ENCODE measurements at places on chromosomes 6 and 20. TPM values are rescaled to one million over a fixed set of nuclear protein-coding genes. Genes with fewer than 3 reads are reported as not detected.

DNA sequence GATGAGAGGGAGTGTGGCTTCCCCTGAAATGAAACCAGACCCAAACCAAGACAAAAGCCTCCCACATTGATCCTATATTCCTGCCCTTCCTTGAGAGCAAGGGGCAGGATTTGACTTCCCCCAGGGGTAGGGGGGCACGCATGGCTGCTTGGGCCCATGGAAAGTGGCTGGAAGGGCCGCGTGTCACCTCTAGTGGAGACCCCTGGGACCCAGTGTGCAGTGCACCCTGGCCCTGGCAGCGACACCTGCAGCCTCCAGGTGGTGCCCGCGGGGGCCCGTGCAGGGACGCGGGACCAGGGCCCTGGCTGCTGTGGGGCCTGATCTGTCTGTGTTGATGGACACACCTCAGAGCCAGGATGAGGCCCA lies 18.0 kb upstream of the SLCO4A1 start:
- no peak for DNase-seq
- H3K36me3 ChIP-seq: no peaks in the 10 kb centered on the region
- H3K4me1 ChIP-seq: peaks cover 15% of the 10 kb centered on the region
- no peak overlapping the region for H3K27ac ChIP-seq
- peaks cover 4% of the 10 kb centered on the region for H3K27me3 ChIP-seq

DNA sequence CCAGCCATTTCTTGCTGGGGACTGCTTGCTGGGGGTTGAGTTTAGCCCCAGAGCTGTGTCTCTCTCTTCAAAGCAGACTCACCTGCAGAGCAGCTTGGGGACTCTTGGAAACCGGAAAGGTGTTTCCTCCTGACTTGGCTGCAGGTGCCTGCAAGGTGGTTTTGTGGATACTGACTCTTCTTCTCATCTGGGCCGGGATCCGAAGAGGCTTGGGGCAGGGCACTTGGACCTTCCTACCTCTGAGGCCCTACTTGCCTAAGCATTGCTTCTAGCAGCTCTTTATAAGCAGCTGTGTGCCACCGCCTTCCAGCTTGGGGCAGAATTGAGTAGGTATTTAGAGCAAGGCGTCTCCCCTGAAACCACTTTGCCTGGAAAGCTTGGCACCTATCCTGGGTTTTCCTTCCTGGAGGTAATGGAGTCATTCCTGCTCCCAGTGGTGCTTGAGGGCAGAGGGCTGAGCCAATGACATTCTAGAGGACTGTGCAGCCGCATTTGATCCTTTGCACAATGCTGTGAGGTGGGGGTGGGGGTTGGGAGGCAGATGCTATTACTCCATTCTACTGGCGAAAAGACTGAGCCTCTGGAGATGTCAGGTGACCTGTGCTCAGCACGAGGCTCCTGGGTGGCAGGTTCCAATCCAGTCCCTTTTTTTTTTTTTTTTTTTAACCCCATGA lies 3.4 kb upstream of the CTSZ start:
- H3K27me3 ChIP-seq: no peaks in the 10 kb centered on the region
- no peaks in the 10 kb centered on the region for H3K36me3 ChIP-seq
- H3K27ac ChIP-seq: no peak overlapping the region
- peaks cover 33% of the 10 kb centered on the region for H3K4me1 ChIP-seq

DNA sequence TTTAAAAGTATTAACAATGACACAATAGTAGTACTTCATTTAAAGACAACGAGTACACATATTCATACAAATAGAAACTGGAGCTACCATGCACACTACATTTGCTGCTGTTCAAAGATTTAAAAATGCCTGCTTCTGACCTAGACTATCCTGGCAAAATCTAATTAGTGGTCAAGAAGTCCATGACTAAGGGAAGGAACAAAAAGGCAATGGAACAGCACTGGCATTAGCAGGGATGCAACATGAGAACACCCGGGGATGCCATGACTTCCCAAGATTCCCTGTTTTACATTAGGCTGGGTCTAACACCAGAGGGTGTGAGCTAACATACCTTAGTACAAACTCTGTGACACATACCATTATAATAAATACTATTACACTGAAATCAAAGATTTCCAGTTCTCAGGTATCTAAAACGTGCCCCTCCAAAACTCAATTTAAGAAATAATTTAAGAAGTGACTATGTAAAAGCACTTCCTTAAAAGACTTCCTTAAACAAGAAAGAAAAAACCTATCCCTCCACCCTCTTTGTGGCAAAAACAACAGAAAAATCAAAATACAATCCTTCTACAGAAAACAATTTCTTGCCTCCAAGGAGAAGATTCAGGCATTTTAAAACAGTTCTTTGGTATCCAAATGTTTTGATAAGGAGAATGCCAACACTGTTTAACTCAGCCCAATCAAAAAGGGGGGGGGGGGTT lies 25.5 kb downstream of the CHD6 start:
- H3K36me3 ChIP-seq: peaks cover 38% of the 10 kb centered on the region
- no peak for DNase-seq
- H3K27me3 ChIP-seq: no peaks in the 10 kb centered on the region
- H3K4me1 ChIP-seq: no peaks in the 10 kb centered on the region

TMEM14C gene
- total RNA-seq: 103 TPM

- no peaks in the 10 kb centered on the region for H3K4me1 ChIP-seq
- H3K27ac ChIP-seq: no peak overlapping the region
- DNase-seq: no peak
- no peaks in the 10 kb centered on the region for H3K27me3 ChIP-seq
- H3K36me3 ChIP-seq: no peaks in the 10 kb centered on the region
These were observed 378.8 kb downstream of the QKI start for GRCh38 chr6:163793011-163793983.

All from type B pancreatic cell (in vitro differentiated cells).